ENCODE measurements at places on chromosomes 11 and 22. TPM values are rescaled to one million over a fixed set of nuclear protein-coding genes. Genes with fewer than 3 reads are reported as not detected.

DNA sequence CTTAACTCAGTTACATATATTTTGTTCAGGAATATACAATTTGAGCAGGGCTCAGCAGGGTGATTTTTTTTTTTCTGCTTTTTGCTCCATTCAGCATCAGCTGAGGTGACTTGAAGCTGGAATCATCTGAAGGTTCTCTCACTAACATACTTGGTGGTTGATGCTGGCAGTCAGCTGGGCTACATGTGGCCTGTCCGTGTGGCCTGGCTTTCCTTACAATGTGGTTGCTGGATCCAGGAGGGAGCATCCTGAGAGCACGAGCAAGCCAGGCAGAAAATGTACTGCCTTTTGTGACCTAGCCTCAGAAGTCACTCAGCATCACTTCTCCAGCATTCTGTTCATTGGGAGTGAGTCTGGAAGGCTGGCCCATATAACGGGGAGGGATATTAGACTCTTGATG, 151.6 kb upstream of the E2F8 start:
- DNase-seq: no peak

- DNase-seq: no peak
Observed at GRCh38 chr11:120708511-120709183, 197.1 kb downstream of the GRIK4 start.

DNA sequence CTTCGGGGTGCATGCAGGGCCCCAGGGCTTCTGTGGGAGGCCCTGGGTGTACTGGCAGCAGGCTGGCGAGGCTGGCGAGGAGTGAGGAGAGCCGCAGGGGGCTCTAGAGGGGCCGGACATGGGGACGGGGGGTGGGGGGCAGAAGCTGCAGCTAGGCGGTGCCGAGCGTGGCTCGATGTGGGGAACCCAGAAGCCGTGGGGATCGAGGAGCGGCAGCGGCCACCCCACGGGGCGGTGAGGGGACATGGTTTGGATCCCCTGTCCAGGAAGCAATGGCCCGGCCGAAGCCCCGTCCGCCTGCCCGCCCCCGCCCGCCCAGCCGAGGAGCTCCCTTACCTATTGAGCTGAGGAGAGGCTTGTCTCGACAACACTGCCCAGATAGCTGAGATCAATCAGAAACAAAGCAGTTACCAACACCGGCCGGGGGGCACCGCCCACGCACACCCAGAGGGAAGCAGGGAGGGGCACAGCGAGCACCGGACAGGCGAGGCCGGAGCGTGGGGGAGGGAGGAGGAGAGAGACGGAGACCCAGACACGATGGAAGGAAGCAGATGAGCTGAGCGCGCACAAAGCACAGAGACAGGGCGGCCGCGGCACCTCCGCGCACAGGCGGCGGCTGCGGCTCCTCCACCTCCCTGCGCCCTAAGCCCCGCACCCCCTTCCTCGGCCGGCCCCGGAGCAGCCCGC, 38.7 kb downstream of the IGSF9B start:
- DNase-seq: no peak

DNA sequence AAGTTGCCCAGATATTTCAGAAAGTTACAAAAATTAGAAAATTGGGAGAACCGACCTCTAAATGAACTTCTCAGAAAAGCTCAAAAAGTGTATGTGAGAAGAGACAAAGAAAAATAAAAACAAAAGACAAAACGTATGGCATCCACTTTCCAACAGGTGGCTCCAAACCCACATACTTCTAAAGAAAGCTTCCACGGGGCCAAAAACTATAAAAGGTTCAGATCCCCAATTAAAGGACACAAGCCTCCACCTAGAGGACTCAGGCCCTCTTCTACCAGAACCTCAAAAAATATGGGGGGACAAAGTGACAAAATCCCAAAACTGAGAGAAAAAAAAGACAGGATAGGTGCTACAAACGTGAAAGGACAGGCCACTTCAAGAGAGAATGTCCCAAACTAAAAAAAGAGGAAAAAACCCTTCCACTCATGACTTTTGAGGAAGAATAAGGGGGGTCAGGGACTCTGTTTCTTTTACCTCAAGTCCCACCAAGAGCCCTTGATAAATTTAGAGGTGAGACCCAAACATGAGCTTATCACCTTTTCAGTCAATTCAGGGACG, 8.8 kb downstream of the SCGB2A1 start:
- DNase-seq: no peak

- DNase-seq: peak; percentile 26
Observed at GRCh38 chr11:100709233-100709957, 22.3 kb downstream of the ARHGAP42 start.

- DNase-seq: no peak
Observed at GRCh38 chr11:86241956-86242535, 2.5 kb upstream of the EED start.

The CTSW gene
- total RNA-seq: not detected
